ENCODE measurements at places on chromosomes 13 and 19.

DNA sequence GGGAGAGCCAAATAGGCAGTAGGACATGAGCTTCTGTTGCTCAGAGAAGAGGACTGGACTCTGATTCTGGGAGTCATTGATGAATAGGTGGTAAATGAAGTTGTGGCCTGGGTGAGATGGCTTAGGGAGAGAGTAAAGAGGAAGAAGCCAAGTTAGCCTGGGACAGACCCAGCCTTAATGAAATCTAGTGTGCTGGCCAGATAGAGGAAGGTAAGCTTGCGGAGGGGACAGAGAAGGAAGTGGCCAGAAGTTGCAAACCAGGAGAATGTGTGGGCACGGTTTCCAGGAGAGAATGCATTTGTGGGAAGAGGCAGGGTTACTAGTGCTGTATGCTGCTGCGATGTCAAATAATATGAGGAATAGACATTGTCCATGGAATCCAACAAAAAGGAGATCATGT, 83.3 kb upstream of the OLFM4 start:
- no peak for DNase-seq

DNA sequence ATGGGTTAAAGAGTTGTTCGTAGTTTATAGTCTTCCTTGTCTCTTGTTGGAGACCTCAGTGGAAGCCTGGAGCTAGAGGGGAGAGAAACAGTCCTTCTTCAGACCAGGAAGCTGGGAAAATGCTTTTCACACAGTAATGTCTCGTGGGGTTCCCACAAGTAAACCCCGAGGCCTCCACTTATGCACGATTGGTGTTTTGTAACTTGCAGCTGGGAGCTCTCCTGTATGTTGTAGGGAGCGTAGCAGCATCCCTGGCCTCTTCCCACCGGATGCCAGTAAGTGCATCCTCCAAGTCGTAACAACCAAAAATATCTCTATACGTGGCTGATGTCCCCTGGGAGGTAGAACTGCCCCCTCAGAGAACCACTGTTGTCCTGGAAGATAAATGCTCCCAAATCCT, 3.5 kb downstream of the CHAF1A start:
- DNase-seq = no peak

GRCh38 chr19:18001777-18002345, 6.1 kb upstream of the ARRDC2 start:
- DNase-seq = no peak

DNA sequence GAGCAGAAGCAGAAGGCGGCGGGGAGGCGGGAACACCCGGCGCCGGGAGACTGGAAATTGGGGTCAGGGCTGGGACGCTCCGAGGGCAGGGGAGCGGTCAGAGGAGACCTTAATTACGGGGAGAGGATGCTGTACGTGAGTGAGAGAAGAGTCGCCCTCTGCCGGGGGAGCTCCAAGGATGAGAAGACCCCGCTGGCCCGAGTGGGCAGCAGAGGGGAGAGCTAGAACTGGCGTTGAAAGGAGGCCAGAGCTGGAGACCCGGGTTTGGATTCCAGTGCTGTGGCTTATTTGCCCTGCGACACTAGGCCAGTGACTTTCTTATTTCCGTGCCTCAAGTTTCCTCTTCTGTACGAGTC, 536 bp downstream of the FAM32A start:
- no peak for DNase-seq

GRCh38 chr13:47211106-47211505, 314.3 kb upstream of the HTR2A start:
- no peak for DNase-seq

DNA sequence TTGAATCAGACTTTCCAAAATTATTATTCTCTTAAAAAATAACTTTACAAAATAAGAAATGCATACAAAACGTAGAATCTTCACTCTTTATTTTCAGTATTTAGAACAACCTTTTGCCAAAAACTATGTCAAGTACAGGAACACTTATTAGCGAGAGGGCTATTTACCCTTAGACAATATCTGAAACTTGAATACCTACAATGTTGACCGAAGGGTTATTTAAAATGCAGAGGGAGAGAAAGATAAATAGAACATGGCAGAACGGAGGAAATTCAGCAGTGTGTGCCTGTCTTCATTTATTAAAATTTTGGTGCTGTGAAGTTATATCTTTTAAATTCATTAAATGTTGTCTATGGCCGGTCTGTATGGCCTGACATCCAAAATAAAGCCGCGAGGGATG, 198.8 kb downstream of the EFNB2 start:
- DNase-seq = no peak

- DNase-seq = no peak
Measured at GRCh38 chr19:38557205-38557799, 60.5 kb downstream of the MAP4K1 start.

GRCh38 chr13:51534041-51534817, 50.0 kb upstream of the WDFY2 start:
- DNase-seq = no peak

GRCh38 chr13:44801990-44802389, 187.3 kb downstream of the NUFIP1 start:
- no peak for DNase-seq

DNA sequence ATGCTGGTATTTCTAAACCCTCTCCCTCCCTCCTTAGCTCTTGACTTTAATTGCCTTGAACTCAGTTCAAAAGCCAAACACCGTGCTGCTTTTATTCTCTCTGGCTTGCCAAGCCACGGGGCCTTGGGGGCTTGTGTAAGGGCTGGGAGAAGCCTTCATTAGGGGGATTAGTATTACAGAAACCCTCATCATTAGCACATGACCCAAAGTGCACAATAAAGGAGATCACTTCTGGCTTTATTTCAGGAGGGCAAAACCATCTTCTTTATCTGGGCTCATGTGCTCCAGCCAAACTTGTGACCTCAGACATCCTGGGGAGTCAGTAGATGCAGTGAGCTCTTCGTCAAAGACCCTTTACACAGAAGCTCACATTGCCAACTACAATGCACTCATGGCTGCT, at the start of gene DCT:
DCT (minus strand) TSS at position 67 of the 400 bp plus-strand sequence. CDS start 427 bp downstream, outside the sequence.
- DNase-seq = no peak

DNA sequence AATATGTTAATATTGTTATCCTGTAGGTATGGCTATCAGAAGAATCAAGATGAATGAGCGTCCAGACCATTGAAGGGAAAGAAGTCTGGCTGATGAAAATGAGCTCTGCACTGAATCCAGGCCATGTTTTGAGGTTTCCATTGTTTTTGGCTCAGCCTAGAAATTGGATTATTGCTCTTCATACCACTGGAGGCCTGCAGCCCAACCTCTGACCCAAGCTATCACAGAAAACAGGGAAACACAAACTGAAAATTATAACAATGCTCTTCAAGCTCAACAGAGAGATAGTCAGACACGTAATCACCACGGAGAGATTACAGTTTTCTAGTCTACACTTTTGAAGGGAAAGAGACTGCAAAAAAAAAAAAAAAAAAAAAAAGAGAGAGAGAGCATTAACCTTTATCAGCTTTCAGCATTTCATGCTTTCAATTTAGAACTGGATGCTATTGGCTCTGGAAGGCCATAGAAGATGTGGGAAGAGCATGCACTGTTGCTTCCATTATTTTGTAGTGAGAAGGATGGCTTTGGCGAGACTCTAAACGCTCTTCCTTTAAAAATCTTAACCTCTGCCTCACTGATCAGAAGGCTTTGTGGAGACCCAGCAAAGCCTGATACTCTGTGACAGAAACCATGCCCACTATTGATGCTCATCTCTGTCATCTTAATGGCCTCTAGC, 10.8 kb downstream of the EDNRB start:
- DNase-seq = no peak

GRCh38 chr13:37769078-37769477, 100.5 kb downstream of the TRPC4 start:
- no peak for DNase-seq

GRCh38 chr19:9324584-9324962, 594 bp downstream of the ZNF559 start:
- DNase-seq = no peak

DNA sequence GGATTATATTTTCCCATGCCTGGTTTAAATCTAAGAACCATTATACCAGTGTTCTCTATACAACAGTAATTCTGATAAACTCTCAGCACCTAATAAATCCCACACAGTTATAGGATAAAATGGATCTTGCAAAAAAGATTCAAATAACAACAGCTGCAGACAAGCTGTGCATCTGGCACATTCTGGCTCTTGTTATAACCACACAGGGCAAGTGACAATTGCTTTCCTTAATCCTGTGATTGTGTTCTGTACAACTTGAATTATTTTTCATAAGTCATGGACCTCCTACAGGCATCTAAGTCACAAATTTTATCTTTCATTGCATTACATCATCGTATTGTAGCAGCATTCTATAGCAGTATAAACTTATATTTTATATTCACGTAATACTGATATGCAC, 948.3 kb downstream of the SLITRK1 start:
- no peak for DNase-seq

DNA sequence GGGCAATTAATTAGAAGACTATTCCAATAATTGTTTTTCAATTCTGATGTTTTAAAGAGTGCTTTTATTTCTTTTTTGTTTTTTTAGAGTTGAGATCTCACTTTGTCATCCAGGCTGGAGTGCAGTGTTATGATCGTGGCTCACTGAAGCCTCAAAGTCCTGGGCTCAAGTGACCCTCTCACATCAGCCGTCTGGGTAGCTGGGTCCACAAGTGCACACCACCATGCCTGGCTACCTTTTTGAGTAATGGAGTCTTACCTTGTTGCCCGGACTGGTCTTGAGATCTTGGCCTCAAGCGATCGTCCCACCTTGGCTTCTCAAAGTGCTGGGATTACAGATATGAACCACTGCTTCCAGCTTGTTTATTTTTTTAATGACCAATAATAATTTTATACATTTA, 207.8 kb downstream of the NDFIP2 start:
- no peak for DNase-seq

DNA sequence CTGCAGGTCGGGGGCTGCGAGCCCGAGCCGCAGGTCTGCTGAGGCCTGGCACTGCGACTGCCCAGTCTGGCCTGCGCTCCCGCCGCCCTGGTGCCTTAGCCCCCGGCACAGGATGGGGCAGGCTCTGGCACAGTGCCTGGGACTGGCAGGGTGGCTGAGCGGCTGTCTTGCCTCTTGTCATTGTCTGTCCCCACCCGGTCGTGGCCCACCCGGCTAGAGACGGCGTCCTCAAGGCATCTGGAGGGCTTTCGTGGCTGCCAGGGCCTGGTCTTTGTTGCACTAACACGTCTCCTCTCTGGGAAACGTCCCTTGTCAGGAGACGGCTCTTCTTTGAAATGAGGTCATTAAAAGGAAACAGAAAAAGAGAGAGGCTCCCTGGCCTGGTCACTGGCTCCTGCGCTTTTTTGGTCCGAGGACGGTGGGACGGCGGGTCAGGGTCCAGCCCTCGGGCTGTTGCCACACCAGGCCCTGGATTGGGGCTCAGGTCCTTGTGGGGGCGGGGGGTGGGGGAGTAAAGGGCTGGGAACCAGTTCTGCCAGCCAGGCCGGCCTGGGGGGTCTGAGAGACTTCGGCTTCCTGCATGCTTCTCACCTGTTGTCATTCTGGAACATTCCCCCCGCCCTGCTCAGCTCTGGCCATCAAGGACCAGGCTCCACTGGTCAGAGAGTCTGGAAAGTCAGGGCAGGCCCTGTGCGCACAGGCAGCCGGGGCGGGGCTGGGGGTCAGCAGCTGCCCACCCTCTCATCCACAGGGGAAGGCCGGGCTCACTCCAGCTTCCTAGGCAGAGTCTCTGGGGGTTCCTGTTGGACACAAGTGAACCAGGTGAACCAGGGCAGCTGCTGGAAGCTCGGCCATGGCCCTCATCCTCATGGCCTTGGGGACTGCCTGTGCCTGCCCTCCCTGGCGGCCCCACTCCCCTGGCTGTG, 6.2 kb upstream of the ZNF554 start:
- no peak for DNase-seq

DNA sequence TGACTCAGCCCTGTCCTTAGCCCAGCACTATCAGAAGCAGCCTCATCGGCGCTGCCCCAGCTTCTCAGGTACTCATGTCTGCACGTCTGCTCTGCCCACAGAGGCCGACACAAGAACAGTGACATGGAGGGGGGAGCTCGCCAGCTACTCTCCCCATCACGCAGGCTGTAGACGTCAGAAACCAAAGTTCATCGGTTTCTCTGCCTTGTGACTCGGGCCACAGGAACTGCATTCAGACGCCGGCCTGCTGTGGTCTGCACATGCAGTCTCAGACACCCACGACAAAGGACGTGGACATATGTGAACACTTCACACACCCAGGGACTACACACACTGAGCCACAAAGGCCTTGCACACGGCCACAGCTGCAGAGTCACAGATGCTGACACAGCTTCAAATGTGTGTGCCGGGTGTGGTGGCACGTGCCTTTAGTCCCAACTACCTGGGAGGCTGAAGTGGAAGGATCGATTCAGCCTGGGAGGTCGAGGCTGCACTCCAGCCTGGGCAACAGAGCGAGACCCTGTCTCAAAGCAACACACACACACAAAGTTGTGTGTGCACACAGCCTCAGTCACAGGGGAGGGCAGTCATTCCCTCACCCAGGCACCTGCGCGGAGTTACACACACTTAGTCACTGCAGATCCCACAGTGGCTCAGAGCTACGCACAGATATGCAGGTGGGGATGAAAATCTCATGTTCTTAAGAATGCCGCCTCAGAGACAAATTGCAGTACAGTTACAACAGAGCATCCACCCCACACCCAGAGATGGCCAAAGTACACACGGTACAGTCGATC, 4.9 kb upstream of the ZFP36 start:
- no peak for DNase-seq

- no peak for DNase-seq
Measured at GRCh38 chr13:99949679-99950413, 21.7 kb downstream of the ZIC5 start.

- no peak for DNase-seq
Measured at GRCh38 chr19:2524840-2525723, 49.2 kb downstream of the GADD45B start.

- no peak for DNase-seq
Measured at GRCh38 chr13:77702366-77702765, 4.9 kb downstream of the SLAIN1 start.

DNA sequence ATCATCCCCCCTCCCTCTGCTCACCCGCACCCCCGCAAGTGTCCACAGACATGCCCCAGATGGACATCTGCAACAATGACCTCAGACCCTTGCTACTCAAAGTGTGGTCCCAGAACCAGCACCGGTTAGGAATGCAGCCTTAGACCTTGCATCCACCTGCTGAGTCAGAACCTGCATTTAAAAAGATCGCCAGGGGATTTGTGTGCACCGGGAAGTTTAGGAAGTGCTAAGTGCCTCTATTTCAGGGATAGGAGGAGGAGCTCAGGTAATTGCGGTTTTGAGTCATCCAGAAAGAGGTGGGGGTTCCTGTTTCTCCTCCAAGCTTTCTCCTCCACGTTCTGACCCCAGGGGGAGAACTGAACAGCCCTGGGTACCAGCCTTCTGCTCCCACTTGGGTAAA, 46.2 kb downstream of the CACNA1A start:
- DNase-seq = no peak

- DNase-seq = no peak
Measured at GRCh38 chr19:55253842-55254624, 4.8 kb downstream of the PPP6R1 start.

DNA sequence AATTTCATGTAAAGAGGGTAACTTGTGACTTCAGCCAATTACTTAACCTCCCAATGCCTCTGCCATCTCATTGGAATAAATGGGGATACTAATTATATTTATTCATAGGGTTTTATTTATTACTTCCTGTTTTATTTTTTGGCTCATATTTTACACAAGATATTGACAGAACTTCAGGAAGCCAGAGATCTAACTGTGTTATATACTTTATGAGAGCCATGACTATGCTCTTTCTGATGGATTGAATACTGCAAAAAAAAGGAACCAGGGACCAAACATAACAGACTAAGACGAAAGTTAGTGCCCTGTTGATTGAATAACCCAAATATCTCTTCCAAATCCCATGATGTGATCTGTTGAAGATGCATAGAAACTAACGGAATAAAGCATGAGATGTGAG, 243.3 kb upstream of the STARD13 start:
- DNase-seq = no peak

GRCh38 chr13:92354583-92354982, 872.0 kb upstream of the GPC6 start:
- DNase-seq = no peak

All from HS-27A (cell line).